ENCODE measurements at places on chromosomes 4 and X. TPM values are rescaled to one million over a fixed set of nuclear protein-coding genes. Genes with fewer than 3 reads are reported as not detected.

Gene POU3F4
- total RNA-seq, result not detected

Gene USP11
- 32.0 TPM for total RNA-seq

Gene LDOC1
- total RNA-seq, result 9.0 TPM

Gene PITX2
- 60.5 TPM for total RNA-seq

DNA sequence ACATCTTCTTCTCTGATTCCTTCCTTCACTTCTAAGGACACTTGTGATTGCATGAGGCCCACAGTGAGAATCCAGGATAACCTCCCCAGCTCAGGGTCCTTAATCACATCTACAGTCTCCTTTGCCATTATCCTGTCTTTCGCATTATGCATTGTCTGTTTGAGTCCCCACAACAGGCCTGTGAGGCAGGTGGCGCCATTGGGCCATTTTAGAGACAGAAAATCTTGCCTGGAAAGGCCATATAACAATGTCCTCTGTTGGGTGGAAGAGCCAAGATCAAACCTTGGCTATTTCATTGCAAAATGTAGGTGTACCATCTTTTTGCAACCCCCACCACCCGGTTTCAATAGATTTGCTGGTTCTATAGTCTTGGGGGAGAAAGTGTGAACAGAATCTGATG lies 11.8 kb upstream of the DCUN1D4 start:
- DNase-seq, result peak; percentile 48

DNA sequence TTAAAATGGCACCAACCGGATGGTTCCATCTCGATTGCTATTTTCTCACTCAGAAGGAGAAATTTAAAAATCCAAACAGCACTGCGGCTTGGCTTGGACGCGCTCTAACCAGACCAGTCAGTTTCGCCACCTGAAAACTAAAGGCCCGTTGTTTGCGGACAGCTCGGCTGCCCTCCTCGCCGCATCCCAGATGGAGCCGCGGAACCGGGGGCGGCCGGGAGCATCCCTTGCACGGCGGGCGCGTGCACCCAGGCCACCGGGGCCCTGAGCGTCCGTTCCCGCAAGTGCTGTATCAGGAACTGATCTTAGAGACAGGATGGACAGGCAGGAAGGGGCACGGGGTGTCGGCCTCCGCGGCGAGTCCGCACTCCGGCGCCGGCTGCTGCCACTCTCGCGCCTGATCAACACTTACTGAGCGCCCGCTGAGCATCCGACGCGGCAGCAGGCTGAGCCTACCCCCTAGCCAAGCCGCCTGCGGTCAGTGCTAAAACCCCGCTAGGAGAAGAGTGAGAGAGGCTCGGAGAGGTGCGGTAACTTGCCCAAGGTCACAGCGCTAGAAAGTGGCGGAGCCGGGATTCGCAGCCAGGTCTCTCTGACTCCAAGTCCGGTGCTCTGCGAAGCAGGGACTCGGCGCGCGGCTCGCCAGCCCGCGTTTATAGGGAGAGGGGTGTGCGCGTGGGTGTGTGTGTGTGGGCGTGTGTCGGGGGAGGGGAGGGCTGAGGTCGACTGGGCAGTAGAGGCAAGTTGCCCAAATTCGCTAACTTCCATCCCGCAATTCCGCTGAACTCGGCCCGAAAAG lies at the start of gene CITED1:
CITED1 (minus strand) TSS at position 629 of the 799 bp plus-strand sequence. CDS start 3,045 bp downstream, outside the sequence.
- DNase-seq, result no peak

- DNase-seq, result no peak
Measured at GRCh38 chrX:50198348-50198747, 2.5 kb downstream of the AKAP4 start.

- no peak for DNase-seq
Measured at GRCh38 chr4:15778289-15779241, at the start of gene CD38. TSS of gene CD38 (plus strand) at chr4:15778328. CDS start at chr4:15778415, 87 bp downstream.

- peak; percentile 73 for DNase-seq
Measured at GRCh38 chr4:182354867-182355266, 111.7 kb downstream of the TENM3 start.

GRCh38 chr4:153452658-153453378 lies 13.3 kb upstream of the TMEM131L start:
- DNase-seq, result no peak

GRCh38 chr4:3724319-3725231 lies 41.6 kb upstream of the ADRA2C start:
- DNase-seq, result no peak

GRCh38 chr4:53465281-53465680 lies 87.8 kb downstream of the FIP1L1 start:
- DNase-seq, result peak; percentile 70

- DNase-seq, result peak; percentile 56
Measured at GRCh38 chr4:57214654-57215411, 104.6 kb upstream of the IGFBP7 start.
